ENCODE measurements at places on chromosomes 12 and 14.
A peak's percentile ranks its signal among the peaks of the same experiment; 100 is the strongest.

DNA sequence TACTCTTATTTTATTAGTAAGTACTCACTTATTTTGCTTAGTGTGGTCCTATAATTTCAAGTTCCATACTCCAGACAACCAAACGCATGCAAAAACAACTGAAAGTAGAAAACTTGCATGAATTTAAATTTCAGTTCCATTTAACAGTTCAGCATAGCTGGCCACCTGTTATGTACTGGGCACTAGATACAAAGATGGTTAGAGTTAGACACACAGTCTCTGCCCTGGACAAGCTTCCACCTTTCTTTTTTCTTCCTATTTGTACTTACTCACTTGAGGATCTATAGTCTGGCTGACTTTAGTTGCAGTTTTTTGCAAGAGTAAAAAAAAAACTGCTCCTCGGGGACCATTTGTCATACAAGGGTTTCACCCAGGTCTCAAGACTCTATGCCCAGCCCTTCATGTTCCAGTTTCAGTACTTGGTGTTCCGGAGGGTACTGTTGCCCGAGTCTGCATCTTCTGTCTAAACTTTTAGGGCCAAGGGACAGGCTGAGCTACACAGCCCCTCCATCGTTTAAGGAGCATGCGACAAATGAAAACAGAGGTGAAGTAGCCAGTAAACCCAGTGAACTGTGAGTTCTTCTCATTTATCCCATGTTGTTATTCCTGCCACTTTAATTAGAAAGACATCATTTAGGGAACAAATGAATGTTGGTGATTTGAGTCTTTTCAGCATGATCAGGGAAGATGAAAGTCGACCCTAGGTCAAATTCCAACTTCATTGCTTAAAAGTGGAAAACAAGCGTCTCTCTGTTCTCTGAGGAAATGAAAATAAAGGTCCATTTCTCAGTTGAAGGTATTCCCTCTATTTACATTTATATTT lies 22.3 kb downstream of the RPGRIP1 start:
- DNase-seq, result no peak

- no peak for DNase-seq
Observed at GRCh38 chr14:95741038-95741490, 27.1 kb upstream of the TCL1A start.

GRCh38 chr12:96261557-96261956 lies 67.4 kb downstream of the ELK3 start:
- no peak for DNase-seq

- DNase-seq, result no peak
Observed at GRCh38 chr12:114123108-114123507, 157.0 kb upstream of the RBM19 start.

DNA sequence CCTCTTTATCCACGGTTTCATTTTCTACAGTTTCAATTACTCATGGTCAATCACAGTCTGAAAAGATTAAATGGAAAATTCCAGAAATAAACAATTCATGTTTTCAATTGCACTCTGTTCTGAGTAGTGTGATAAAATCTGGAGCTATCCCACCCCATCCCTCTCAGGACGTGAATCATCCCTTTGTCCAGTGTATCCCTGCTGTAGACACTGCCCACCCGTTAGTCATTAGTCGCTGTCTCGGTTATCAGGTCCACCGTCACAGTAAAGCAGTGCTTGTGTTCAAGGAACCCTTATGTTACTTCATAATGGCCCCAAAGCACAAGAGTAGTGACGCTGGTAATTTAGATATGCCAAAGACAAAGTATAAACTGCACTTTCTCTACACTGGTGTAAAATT lies 141.0 kb upstream of the LMNTD1 start:
- no peak for DNase-seq

DNA sequence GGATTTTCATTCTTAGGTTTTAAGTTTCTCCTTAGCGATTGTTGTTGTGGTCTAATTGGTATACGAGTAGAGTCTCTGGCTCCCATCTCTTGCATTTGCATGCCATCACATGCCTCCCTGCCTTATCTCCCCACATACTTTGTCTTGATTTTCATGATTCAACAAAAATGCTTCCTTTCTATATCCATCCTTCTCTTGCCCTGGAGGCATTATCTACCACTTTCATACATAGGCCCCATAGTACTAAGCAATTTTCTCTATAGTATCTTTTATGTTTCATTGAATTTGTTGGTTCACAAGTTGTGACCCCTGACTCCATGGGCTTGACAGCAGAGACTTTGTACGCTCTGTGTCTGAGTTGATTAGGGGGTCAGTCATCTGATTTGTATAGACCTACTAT lies 226.1 kb downstream of the ACSS3 start:
- DNase-seq, result no peak

DNA sequence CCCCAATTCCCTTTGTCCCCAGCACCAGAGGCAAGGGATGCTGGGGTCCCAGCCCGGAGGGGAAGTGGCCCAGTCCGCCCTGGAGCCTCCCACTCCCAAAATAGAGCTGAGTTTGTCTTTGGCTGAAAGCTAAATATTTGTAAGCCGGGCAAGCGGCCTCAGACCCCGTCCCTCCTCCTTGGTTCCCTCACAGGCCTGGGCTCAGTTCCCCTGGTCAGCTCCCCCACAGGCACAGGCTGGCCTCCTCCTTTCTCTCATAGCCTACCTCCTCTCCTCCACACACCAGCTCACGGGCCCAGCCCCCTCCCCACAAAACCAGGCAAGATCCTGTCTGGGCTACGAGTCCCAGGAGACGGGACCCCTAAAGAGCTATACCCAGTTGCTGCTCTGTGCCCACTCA lies 1.3 kb downstream of the SP7 start:
- no peak for DNase-seq

DNA sequence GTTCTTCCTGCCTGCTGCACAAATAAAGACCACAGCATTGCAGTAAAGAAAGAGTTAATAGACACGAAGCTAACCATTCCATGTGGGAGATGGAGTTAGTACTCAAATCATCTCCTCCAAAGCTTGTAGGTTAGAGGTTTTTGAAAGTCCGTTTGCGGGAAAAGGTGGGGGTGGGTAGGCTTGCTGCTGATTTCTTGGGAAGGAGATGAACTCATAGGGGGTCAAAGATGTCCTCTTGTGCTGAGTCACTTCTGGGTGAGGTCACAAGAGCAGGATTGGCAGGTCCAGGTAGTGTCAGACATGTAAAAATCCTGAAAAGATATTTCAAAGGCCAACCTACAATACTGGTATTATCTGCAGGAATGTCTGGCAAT lies 66.4 kb downstream of the PTHLH start:
- no peak for DNase-seq

DNA sequence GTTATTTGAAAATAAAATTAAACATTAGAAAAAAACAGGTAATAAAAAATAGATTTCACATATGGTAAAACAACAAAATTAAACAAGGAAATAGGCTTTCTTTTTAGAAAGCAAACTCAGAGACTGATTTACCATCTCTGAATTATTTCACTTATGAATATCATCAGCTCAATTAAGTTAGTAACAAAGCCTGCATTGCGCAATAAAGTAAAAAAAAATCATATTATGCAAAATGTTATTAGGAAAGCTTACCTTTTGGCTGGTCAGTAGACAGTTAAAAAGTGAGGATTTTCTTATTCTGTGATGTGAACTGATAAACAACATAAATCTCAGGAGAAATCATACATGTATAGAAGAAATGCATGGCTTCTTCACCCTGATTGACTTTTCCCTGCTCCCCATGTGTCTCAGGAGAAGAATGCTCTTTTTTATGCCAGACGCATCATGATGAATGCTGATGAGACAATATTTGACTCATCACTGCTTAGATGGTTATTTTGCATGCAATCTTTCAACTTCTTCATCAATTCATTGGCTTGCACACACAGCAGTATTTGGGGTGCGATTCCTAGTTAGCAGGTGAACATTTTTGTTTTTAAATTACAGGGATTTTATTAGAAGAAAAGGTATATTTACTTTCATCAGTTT lies 124.5 kb upstream of the USP15 start:
- no peak for DNase-seq

DNA sequence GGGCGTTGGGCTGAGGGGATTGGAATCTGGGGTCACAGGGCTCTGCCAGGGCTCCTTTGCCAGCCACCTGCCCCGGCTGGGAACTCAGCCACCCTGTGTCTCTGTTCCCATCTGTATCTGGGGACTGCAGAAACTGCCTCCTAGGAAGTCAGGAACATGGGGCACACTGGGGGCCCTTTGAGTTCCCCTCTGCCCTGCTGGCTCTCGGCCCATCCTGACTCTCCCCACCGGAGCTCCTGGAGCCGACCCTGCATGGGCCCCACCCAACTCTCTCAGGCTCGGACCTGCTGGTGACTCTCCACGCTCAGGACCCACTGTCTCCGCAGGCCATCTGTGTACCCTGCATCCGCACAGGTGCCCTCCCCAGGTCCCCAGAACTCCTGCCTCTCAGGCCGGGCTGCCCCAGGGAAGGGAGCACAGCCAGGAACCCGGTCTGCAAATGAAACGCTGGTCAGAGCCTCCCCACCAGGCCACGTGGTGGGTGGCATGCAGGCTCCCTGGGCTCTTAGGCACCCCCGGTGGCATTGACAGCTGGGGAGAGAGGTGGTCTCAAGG lies 82.8 kb downstream of the KIF26A start:
- DNase-seq, result no peak

GRCh38 chr14:95722525-95723190 lies 8.7 kb upstream of the TCL1A start:
- DNase-seq, result no peak

DNA sequence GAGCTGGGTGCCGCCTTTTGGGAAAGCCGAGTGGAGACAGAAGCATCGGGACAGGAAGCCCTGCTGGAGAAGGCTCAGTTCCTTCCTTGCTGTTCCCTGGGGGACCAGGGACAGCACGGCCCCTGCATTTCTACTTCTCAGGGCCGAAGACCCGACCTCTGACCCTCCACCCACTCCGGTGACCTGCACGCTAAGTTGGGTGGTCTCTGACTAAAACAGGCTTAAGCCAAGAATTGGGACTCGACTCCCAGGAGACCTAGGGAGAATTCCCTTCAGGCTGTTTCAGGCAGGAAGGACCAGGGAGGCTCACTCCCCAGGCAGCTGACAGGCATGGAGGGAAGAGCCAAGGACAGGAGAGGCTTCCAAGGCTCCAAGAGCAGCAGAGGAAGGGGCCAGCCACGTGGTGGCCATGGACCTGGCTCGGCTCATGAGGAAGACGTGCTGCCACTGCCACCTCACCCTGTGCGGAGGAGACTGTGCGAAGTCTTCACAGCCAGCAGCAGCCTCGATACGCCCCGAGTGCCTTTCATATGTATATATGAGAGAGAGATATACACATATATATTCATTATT lies 43.9 kb downstream of the DCAF4 start:
- no peak for DNase-seq

DNA sequence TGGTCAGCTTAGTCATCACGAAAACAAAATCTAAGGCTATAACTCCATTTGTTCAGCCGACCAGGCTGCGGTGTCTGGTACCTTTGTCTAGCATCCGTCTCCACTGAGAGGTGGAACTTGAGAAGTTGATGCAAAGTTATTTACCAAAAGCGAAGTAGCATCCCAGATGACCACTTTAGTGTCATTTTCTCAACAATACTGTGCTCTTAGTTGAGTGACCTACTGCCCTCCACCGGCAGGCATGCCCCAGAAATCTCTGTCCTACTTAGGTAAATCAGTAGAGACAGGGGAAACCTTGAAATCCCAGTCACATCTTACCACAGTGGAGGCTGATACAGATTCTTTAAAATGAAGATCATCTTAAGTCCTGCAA lies 1.3 kb upstream of the ST8SIA1 start:
- DNase-seq, result no peak

- peak; percentile 81 for DNase-seq
Observed at GRCh38 chr12:123237646-123238329, 4.6 kb downstream of the MTRFR start.

GRCh38 chr12:8553088-8553627 lies 12.5 kb upstream of the CLEC4E start:
- no peak for DNase-seq

- no peak for DNase-seq
Observed at GRCh38 chr14:26444822-26445221, 153.0 kb downstream of the NOVA1 start.

DNA sequence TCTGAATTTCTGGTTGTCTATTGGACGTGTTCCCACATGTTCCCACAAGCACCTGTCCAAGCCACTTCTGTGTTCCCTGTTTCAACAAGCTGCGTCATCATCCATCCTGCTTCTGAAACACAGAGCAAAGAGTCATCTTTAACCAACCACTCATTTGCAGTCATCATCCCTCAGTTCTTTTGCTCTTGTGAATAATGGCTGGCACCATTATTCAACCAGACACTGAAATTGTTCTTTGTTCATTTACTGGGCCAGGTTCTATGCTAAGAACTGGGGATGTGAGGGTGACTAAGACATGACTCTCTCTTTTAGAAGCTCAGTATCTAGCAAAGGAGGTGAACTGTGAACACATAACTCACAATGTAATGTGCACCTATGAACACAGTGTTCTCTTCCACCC lies 40.7 kb upstream of the ANO4 start:
- no peak for DNase-seq

- DNase-seq, result no peak
Observed at GRCh38 chr12:29895966-29896365, 112.2 kb upstream of the TMTC1 start.

- no peak for DNase-seq
Observed at GRCh38 chr14:31300296-31300695, 92.7 kb upstream of the HECTD1 start.

Data from CD4-positive, alpha-beta T cell treated with Interleukin-6 for 4 hours (primary cell).